GM20000 (cell line): ENCODE measurements at places on chromosomes 3 and 15.

GRCh38 chr3:166283840-166284239 is 446.6 kb upstream of the BCHE start:
- DNase-seq, result no peak

- no peak for DNase-seq
Measured at GRCh38 chr3:176167272-176167671, 1030.0 kb downstream of the TBL1XR1 start.

- no peak for DNase-seq
Measured at GRCh38 chr15:65330934-65331645, 26.6 kb downstream of the RNU5B-1 start.

GRCh38 chr15:73183071-73183470 is 130.8 kb downstream of the NEO1 start:
- DNase-seq, result no peak

DNA sequence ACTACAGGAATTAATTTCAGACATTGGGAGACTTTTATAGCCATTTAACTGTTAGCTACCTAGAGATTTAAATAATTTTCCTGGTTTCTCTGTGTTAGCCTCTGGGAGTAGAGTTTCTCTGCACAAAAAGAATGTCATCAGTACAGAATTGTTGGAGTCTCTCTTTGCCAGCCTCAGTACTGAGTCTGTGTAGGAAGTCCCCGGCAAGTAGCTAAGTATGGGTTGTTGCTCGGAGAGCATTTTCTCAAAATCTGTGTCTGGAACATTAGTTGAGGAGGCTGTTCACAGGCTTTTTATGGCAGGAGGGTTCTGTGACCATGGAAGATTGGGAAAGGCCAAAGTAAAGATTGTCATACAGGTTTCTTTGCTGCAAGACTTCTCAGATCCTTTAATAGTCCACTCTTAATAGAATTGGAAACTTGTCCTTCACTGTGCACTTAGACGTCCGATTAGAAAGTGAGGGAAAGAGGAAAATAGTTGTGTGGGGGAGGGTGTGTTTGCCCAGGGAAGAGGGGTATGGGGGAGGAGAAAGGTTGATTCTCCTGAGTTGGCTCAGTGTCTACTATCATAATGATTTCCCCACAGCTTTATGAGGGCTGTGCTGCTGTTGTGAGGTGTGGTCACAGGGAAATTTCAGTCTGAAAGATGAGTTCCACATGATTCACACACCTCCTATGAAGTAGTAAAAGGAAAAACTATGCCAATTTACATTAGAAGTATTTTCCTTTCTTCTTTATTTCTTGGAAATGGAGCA is 207.1 kb downstream of the PTPRG start:
- no peak for DNase-seq

- DNase-seq, result no peak
Measured at GRCh38 chr3:61569856-61570580, 8.6 kb downstream of the PTPRG start.

DNA sequence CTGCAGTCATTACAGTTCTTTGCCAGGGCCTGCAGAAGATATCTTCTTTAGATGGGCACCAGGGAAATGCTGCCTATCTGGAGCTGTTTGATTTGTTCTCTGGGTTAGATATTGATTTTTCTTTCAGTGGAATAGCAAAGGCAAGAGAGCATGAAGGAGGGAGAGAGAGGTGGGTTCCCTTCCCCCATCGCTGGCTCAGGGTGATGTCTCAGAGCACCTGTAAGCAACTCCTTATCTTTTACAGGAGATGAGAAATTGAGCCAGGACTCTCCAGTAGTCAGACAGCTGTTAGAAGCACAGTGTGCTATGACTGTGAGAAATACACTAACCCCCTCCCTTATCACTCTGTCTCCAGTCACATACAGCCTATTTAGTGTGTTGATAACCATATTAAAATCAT is 89.3 kb upstream of the SLC24A5 start:
- DNase-seq, result no peak

- DNase-seq, result peak; percentile 28
Measured at GRCh38 chr3:119891944-119892721, 110.2 kb downstream of the NR1I2 start.

- DNase-seq, result no peak
Measured at GRCh38 chr3:129034642-129035041, 25.9 kb upstream of the GP9 start.

DNA sequence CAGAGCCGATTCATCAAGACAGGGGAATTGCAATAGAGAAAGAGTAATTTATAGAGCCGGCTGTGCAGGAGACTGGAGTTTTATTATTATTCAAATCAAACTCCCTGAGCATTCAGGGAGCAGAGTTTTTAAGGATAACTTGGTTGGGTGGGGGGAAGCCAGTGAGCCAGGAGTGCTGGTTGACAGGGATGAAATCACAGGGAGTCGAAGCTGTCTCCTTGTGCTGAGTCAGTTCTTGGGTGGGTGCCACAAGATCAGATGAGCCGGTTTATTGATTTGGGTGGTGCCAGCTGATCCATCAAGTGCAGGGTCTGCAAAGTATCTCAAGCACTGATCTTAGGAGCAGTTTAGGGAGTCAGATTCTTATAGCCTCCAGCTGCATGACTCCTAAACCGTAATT is 95.4 kb upstream of the CCDC80 start:
- no peak for DNase-seq

DNA sequence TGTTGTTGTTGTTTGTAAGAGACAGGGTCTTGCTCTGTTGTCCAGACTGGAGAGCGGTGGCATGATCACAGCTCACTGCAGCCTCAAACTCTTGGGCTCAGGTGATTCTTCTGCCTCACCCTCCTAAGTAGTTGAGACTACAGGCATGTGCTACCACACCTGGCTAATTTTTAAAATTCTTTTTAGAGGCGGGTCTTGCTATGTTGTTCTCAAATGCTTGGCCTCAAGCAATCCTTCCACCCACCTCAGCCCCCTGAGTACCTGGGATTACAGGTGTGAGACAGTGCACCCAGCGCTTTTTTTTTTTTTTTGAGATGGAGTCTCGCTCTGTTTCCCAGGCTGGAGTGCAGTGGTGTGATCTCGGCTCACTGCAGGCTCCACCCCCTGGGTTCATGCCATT is 46.7 kb downstream of the TMOD3 start:
- no peak for DNase-seq

- DNase-seq, result no peak
Measured at GRCh38 chr3:53616321-53616720, 121.9 kb downstream of the CACNA1D start.

- DNase-seq, result no peak
Measured at GRCh38 chr3:183823963-183824362, 1.4 kb downstream of the MAP6D1 start.

- no peak for DNase-seq
Measured at GRCh38 chr15:35102186-35102585, 17.1 kb upstream of the NANOGP8 start.
